Activated naive CD4-positive, alpha-beta T cell treated with anti-CD3 and anti-CD28 coated beads, Interleukin-2, amount 50 U/mL, for 16 hours (primary cell): ENCODE measurements at places on chromosomes 1 and 21.

DNA sequence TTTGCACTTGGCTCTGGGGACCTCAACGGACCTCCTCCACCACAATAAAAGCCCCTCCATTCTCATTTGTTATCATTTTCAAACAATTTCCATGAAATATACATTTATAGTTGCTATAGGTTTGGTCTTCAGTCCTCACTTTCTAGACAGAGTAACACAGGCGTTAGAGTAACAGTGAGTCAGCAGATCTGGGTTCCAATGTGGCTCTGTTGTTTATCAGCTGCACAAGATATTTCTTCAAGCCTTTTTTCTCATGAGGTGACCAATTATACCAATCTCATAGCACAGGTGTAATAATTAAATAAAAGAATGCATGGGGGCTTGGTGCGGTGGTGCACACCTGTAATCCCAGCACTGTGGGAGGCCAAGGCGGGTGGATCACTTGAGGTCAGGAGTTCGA is 32.8 kb upstream of the PSMB2 start:
- DNase-seq, result no peak

DNA sequence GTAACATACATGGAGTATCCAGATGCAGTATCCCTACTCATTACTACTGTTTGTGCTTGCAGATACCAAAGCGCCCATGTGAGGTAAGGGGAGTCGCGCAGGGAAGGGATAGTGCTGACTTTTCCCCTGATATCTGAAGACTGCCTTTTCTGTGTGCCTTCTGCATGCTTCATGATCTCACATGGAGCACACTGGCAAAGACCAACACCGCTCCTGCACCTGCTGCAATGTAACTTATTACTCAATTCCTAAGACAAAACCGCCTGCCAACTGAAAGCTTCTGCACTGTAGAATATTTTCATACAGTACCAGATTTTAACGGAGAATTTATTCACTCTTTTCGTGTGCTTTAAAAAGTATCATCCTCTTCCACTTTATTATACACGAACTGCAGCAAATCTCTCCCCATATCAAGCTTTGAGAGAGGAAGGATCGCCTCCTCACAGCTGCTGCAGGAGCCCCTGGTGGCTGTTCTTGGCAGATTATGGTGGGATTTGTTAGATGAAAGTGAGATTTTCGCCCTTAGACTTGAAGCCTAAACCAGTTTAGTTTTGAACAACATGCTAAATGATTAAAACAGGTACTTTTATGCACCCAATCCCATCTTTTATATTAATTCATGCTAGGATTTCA is 99.1 kb downstream of the PTPN14 start:
- no peak for DNase-seq

GRCh38 chr21:42758721-42759593 is 105.5 kb downstream of the PDE9A start:
- DNase-seq, result no peak

- DNase-seq, result no peak
These were observed 5.7 kb downstream of the DDAH1 start for GRCh38 chr1:85459290-85459689.

DNA sequence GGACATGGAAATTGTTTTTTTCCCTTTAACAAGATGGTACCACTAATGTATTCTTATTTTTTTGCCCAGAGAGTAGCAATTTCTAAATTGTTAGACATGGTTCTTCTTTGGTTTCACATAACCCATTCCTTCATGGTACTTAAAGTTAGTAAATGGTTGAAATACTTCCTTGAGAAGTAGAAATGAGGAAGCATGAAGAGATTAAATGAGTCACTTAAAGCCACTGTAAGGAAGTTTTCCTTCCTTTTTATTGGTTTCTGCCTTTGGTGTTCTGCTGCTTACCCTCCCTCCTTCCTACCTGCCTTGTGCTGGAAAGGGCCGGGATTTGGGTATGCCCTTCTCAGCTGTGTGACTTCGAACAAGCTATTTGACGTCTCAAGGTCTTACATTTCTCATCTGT is 101.0 kb downstream of the KIF26B start:
- no peak for DNase-seq

DNA sequence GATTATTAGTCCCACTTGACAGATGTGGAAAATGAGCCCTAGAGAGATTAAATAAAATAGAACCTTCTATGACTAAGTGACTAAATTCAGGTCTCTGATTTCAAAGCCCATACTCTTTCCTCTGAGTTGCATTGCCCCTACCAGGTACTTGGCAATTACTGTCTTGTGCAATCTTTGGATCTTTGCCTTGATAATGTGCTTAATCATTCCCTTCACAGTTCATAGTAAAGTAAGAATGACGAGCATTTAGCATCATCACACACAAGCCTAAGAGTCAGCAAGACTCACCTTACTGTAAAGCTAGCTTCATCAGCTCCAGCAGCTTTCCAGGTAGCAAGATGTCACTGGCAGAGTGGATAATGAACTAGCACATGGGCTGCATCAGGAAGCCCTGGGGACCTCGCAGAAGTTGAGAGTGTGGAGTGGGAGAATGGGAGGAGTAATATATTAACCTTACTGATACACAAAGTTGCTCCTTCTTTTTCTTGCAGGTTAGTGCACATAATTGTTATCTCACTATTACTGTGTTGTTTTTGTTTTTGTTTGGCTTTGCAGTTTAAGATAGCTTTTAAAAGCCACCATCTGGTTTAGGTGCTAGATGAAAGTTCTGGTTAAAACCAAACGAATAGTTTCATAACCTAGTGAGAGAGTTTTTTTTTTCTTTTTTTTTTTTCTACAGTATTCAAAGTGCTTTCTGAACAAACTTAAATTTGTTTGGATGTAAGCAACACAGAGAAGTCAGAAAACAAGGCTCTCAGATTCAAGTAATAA is 71.8 kb downstream of the PBX1 start:
- DNase-seq, result no peak
